ENCODE measurements at places on chromosomes 7 and 10. TPM values are rescaled to one million over a fixed set of nuclear protein-coding genes. Genes with fewer than 3 reads are reported as not detected.

Gene TECTB
- total RNA-seq, result not detected

Gene ZNF804B
- total RNA-seq, result not detected

Gene ANK3
- 9.2 TPM for total RNA-seq

Gene ANKRD30A
- total RNA-seq, result not detected

Gene TMEM26
- 0.07 TPM for total RNA-seq

Gene PNLIPRP2
- not detected for total RNA-seq

Gene SLC13A4
- total RNA-seq, result not detected

Gene SLC13A1
- not detected for total RNA-seq

Gene PRF1
- not detected for total RNA-seq

Gene TAS2R3
- 1.7 TPM for total RNA-seq
